Glomerular endothelial cell (primary cell): ENCODE measurements at places on chromosomes 7 and 10. TPM values are rescaled to one million over a fixed set of nuclear protein-coding genes. Genes with fewer than 3 reads are reported as not detected.

Gene CDK5
- 19.1 and 21.1 TPM in 2 replicates for total RNA-seq

Gene SKIDA1
- total RNA-seq: 0.34 and 1.2 TPM in 2 replicates

Gene ARMC10
- 22.1 and 28.6 TPM in 2 replicates for total RNA-seq

Gene OR2A1
- not detected in 2 replicates for total RNA-seq

Gene ASIC3
- total RNA-seq: 0.15 and 1.6 TPM in 2 replicates

Gene LZTS2
- total RNA-seq: 109 and 114 TPM in 2 replicates

Gene TASOR2
- 35.7 and 66.7 TPM in 2 replicates for total RNA-seq

Gene PTPN20
- 0.12 and 0.39 TPM in 2 replicates for total RNA-seq

Gene ARID5B
- total RNA-seq: 9.5 and 9.9 TPM in 2 replicates

Gene MRC1
- total RNA-seq: 10.6 and 23.8 TPM in 2 replicates

Gene FAM13C
- total RNA-seq: 1.7 and 6.5 TPM in 2 replicates

Gene OPN1SW
- total RNA-seq: not detected in 2 replicates

Gene TMEM236
- 0.18 and 0.48 TPM in 2 replicates for total RNA-seq

Gene NPY4R2
- 0.29 TPM in 1 of 2 replicates, not detected in the other for total RNA-seq

Gene ZNF467
- 3.9 and 6.8 TPM in 2 replicates for total RNA-seq

Gene ANLN
- total RNA-seq: 29.7 and 43.2 TPM in 2 replicates

Gene EPHA1
- not detected in 2 replicates for total RNA-seq

Gene SHLD2
- 13.8 and 13.9 TPM in 2 replicates for total RNA-seq

Gene MMD2
- not detected in 2 replicates for total RNA-seq

Gene NPC1L1
- not detected in 2 replicates for total RNA-seq

Gene GPAM
- total RNA-seq: 5.2 TPM in 2 replicates

Gene TCAF2
- total RNA-seq: 18.5 and 26.6 TPM in 2 replicates

Gene SLC29A3
- total RNA-seq: 3.1 and 6.2 TPM in 2 replicates

Gene CPN1
- total RNA-seq: not detected in 2 replicates

Gene CNNM1
- 0.24 TPM in 1 of 2 replicates, not detected in the other for total RNA-seq

Gene MSS51
- 1.3 and 2.4 TPM in 2 replicates for total RNA-seq

Gene ZNF239
- 1.8 and 2.3 TPM in 2 replicates for total RNA-seq

Gene PON3
- not detected in 2 replicates for total RNA-seq

Gene CDNF
- 5.8 TPM in 1 of 2 replicates, not detected in the other for total RNA-seq

Gene MYO1G
- total RNA-seq: not detected in 2 replicates

Gene WAPL
- total RNA-seq: 22.2 and 29.1 TPM in 2 replicates

Gene GSDME
- total RNA-seq: 38.9 and 47.1 TPM in 2 replicates

Gene TYW1B
- total RNA-seq: 0.19 and 1.3 TPM in 2 replicates

Gene TMEM26
- 1.7 and 2.9 TPM in 2 replicates for total RNA-seq

Gene GATA3
- 1.7 and 2.5 TPM in 2 replicates for total RNA-seq

Gene DEPP1
- 156 and 628 TPM in 2 replicates for total RNA-seq

Gene PRXL2A
- 197 and 204 TPM in 2 replicates for total RNA-seq

Gene CUBN
- total RNA-seq: 1.9 and 2.1 TPM in 2 replicates

Gene MUC3A
- total RNA-seq: not detected in 2 replicates

Gene NODAL
- total RNA-seq: not detected in 2 replicates

Gene LAMTOR4
- total RNA-seq: 137 and 193 TPM in 2 replicates

Gene FOXP2
- 0.68 and 3.5 TPM in 2 replicates for total RNA-seq

Gene RPEL1
- 0.10 TPM in 1 of 2 replicates, not detected in the other for total RNA-seq

Gene PLAU
- total RNA-seq: 137 and 470 TPM in 2 replicates

Gene TAS2R39
- total RNA-seq: not detected in 2 replicates

Gene GHRHR
- total RNA-seq: not detected in 2 replicates

Gene ADCYAP1R1
- total RNA-seq: not detected in 2 replicates

Gene ELN
- 0.35 and 1.8 TPM in 2 replicates for total RNA-seq

Gene ZPBP
- not detected in 2 replicates for total RNA-seq
